ENCODE measurements at places on chromosomes 1 and 21.
A peak's percentile ranks its signal among the peaks of the same experiment; 100 is the strongest.

DNA sequence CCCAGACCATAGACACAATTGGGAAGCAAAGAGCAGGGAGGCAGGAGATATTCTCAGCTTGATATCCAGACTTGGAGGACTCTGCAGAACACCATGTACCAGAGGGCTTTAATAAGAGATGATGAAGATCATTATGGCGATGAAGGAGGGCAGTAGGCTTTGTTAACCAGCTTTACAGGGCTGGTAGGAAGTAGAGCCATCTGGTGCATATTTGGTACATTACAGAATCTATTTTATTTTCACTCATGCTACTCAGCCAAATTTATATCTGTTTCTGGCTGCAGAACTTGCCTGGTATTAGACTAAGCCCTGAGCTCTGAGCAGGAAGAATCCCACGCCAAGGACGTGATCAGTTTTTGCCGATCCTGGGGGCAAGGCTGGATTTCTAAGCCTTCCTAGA, 61.8 kb upstream of the SYT6 start:
- no peak for DNase-seq

GRCh38 chr1:219461981-219462400, 150.9 kb downstream of the ZC3H11B start:
- peak; percentile 36 for DNase-seq

- DNase-seq = no peak
These were observed 167.4 kb upstream of the NFIA start for GRCh38 chr1:60914982-60915381.

DNA sequence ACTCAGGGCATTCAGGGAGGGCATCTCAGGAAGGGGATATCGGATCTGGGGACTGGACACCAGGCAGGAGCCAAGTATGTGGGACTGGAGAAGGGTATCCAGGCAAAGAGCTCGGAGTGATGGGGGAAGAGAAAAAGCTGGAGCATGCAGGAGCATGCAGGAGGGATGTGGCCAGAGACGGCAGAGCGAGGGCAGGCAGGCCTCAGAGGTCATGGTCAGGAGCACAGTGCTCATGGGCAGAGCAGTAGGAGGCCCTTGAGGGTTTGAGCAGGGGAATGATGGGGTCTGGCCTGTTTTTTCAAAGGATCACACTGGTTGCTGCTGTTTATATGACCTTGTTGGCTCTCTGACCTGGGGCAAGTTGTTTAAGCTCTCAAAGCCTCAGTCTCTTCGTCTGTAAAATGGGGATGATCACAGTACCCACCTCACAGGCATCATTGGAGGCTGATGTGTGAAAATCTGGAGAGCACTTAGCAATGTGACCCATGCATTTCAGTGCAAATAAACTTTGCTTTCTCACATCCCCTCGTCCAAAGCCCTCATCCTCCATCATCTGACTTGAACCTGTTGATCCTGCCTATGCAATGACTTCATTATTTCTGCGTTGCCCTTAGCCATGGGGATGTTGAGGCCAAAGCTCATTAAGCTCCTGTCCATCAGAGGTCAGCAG, 273.1 kb downstream of the MATN1 start:
- no peak for DNase-seq

DNA sequence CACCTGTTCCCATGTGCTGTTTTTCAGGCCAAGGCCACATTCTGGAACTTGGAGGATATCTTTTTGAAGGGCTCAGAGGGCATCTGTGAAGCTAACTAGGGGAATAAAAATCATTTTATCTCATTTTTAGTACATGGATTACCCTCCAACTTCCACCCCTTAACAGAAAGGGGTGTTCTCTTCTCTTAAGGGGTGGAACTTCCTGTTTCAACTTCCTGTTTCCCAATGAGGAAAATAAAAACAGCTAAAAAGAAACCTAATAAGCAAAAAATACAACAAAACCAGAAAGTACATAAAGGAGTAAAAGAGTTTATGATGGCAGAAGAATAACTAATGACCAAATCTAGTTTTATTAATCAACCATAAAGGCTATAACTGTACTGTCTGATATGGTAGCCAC, 24.8 kb upstream of the SLC22A15 start:
- DNase-seq = no peak
